ENCODE measurements at places on chromosomes 1 and 21.

GRCh38 chr1:75053207-75053606 lies 81.0 kb upstream of the LHX8 start:
- no peak for DNase-seq

DNA sequence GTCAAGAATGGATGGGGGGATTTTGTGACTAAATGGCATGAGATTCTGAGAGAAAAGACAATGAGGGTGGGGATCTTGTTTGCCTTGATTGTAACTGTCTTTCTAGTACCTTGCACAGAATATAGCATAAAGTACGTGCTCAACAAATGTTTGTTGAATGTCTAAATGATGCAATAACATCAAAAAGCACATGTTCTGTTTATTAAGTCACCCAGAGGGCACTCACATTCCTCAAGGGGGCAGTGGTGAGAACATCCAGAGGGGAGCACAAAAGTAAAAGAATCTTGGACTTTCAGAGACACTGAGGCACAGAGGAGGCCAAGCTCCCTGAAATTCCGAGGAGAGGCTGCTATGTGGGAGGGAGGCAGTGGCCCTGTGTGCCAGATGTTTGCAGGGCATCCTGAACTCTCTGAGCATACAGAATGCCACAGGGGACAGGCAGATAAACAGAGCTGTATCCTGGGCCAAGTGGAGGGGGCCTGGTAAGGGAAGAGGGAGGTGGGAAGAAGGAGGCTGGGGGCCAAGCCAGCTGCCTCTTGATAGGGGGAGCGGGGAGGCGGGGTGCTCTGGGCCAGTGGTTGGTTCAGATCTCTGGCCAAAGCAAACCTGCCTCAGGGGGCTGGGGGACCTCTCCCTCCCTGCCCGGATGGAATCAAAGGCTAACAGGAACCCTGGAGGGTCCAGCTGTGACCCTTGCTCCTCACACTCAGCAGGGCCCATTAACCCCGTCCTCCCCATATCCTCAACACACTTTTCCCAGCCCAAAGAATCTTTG lies 6.5 kb upstream of the ATP1A2 start:
- DNase-seq: no peak

DNA sequence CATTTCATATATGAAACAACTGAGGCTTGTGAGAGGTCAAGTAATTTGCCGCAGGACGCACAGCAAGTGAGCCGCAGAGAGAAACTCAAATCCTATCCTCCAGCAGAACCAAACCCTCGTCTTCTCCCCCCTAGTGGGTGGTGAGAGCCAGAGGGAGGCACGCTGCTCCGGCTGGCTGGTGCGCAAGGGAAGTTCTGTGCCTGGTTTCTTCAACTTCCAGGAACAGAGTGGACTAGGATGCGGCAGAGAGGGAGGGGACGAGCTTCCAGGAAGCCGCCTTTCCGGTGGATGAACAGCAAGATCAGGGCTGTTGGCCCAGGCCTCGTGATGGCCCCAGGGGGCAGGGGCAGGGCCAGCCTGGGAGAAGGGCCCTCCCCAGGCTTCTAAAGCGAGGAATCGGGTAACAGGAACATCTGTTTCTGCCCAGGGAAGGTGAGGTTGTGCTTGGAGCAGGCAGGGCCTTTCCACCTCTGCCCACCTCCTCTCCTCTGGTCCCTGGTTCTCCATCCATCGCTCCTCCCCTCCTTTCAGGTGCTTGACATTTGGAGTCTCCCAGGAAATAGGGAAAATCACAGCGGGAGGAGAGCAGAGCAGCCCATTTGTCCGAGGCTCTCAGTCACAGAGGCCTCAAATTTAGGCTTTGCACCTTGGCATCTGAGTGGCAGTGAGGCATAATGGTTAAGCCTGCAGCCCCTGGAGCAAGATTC lies 16.8 kb upstream of the PDIK1L start:
- DNase-seq: no peak

DNA sequence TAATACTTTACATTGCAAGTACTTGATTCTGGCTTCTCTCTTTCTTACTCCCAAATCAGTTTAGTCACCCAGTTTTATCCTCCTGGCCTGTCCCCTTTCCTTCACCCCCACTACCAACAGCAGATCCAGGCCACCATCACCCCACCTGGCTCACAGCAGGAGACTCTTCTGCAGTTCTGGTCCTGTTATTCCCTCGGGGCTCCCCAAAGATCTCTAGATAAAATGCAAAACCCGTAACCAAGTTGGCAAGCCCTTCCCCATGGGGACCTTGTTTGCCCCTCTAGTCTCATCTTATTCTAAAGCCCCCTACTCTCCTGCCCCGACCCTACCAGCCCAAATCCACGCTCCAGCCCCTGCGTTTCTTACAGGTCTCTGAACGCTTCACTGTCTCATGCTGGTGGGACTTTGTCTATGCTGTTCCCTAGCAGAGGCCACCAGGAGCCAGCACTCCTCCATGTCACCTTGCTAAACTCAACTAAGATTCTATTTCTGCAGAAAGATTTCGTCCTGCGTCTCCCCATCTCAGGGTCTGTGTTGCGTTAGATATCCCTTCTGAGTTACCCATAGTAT lies 4.0 kb downstream of the ABCG1 start:
- no peak for DNase-seq

DNA sequence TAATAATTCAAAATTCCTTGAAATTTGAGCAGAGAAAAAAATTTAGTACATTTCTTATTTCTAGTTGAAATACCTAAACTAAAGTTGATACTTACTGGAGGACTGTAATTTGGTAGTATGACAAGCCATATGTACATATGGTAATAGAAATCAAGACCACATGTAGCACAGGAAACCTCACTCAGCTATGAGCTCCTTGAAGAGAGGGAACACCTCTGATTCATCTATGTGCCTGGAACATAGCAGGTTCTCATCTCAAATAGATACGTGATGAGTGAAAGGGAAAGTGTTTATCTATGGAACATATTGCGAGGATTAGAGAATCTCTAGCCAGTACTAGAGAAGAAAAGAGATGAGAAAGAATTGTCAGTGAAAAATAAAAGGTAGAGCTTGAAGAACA lies 47.9 kb upstream of the GNG4 start:
- no peak for DNase-seq

DNA sequence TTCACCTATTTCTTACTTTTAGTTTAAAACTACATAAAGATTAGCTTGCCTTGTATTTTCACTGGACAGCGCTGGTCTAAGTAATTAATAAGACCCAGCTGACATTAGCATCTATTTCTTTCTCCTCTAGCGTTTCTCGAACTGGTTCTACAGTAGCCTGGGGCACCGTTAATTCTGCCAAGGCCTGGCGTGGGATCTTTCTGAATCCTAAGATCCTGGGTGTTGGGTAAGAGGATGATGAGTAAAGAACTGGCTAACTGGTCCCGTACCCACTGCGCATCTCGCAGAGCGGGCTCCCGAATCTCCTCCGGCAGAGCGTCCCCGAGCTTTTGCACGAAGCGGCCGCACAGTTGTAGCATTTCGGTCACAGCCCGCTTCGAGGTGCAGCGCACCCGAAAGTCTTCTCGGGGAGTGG lies 309 bp downstream of the NSL1 start:
- DNase-seq: no peak

GRCh38 chr1:70707214-70707613 lies 296.1 kb downstream of the CTH start:
- no peak for DNase-seq

DNA sequence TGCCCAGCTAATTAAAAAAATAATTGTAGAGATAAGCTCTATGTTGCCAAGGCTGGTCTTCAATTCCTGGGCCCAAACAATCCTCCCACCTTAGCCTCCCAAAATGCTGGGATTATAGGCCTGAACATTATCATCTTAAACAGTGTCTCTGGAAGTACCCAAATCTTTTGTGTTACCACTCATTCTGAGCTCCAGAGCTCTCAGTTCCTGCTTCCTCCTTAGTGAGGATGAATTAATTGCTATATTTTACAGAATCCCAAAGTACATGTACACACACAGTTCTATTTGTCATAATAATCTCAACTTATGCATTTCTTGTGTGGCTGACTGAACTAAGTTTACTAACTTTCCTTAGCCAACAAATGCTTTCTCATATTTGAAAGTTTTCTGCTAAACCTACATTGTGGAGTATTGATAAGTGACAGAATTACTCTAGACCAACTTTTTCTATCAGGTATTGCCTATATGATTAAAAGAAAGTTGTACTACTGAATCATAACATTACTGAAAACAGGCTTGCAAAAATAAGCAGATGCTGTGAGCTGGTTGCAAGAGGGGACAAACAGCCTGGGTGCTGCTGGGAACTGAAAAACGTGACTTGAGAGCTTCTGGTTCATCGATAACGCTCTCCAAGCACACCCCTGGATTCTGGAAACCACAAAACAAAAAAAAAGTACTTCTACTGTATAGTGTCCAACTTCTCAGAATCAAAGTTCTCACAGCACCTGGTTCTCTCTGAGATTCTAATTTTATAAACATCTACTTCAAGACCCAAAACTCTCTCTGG lies 15.3 kb downstream of the VAV3 start:
- no peak for DNase-seq

DNA sequence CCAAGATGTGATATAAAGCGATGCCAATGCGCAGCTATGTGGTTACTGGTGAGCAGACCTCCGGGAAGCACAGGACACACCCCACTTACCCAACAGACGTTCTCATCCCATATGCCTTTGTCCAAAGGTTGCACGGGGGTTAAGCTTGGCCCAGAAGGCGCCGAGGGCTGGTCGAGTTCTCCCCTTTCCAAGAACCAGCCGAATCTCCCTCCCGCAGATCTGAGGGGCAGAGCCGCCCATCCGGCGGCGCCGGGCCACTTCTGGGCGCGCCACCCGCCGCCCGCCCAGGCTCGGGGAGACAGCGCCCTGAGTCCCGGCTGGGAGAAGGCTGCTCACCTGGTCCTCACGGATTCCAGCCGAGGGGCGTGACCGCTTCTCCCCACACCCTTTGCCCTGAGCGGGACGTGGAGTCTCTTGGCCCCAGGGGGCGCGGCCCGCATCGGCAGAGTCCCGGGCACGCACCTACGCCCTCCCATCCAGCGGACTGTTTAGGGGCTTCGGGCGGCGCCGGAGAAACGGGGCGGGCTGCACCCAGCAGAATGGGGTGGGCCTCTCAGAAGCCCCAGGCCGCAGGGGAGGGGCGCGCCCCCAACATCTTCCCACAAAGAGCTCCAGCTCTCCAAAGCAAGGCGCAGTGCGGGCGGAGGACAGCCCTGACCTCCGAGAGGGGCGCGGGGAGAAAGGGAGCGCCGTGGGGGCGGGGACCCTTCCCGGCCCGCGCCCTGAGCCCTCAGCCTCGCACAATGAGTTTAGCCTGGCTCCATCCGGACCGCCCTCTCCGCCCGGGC lies 615 bp downstream of the GPR161 start:
- no peak for DNase-seq

DNA sequence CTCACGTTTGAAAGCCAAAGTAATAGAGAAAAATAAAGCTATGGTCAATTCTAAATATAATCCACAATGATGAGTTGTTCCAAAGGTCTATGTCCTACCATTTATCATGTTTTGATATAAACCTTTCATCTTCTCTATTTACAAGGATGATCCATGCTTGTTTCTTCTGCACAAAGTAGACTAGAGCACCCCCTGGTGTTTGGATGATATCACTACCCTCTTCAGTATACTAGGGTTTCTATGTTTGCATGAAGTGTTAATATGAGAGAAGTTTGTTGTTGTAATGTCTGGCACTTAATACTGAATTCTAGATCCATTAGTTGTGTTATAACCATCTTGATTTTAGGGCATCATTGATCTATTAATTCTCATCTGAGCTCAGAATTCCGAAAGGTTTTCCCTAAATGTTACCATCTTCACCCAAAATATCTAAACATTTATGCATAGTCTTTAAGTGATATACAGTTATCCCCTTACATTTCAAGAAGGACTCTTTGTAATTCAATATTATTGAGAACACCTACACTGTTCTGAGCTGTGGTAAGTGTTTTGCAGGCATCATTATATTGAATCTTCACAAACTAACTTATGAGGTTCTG lies 21.1 kb downstream of the CLDN8 start:
- DNase-seq: no peak

DNA sequence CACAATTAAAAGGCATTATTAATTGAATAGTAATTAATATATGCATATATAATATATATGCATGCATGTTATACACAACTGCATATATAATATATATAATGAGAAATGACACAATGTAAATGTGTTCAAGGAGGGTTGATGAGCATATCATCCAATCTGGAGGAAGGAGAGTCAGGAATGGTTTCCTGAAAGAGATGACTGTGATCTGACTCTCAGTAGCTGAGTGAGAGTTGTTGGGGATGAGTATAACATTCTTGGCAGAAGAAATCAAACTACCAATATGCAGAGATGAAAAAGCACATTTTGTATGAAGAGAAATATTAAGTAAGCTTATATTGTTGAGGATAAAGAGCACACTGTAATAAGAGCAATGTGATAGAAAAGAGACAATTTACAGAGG lies 37.3 kb downstream of the F13B start:
- DNase-seq: no peak

GRCh38 chr1:228697207-228698016 lies 37.9 kb upstream of the RHOU start:
- DNase-seq: no peak

DNA sequence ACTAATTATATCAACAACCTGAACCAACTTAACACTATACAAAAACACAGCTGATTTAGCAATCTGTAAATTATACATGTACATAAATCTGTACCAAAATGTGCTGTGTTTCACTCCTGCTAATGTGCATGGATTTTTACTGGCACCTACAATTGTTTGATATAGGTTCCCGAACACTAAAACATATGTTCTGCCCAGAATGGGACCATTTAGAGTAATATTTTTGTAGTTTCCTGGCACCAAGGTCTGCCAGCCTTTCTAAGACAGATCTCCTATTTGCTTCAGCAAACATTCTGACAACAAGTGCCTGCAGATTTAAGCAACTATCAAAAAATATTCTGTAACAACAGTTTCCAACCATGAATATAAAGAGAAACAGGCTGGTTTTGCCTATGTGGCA lies 4.2 kb downstream of the KCNH1 start:
- no peak for DNase-seq

DNA sequence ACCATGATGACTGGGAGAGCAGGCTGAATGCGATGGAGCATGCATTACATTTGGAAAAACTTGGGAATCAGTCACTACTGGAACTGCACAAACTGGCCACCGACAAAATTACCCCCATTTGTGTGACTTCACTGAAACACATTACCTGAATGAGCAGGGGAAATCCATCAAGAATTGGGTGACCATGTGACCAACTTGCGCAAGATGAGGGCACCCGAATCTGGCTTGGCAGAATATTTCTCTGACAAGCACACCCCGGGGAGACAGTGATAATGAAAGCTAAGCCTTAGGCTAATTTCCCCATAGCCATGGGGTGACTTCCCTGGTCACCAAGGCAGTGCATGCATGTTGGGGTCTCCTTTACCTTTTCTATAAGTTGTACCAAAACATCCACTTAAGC lies 9.1 kb downstream of the SNIP1 start:
- DNase-seq: no peak

DNA sequence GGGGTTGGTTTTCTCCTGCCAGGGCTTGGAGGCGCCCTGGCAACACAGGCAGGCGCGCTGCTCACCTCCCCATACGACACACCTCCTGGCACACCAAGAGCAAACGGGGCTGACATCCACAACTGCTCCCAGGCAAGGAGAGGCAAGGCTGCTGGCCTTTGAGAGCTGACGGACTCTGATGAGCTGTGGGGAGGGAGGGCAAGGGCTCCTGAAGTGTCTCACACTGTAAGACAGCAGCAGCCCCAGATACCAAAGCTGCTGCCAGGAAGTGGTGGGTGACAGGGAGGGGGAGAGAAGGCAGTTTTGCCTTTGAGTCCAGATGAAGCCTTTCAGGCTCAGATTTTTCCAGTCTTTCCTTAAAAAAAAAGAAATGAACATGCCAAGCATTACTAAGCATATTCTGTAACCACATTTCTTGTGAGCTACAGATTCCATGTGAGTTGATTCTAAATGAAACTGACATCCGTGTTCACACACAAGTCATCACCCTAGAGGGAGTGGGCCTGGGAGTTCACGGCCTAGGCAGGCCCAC lies 24.3 kb downstream of the PGBD5 start:
- no peak for DNase-seq

Measured in CD8-positive, alpha-beta memory T cell (primary cell).